ENCODE measurements at places on chromosomes 11 and 22.

- DNase-seq = no peak
Measured at GRCh38 chr11:46755962-46756361, 36.9 kb downstream of the F2 start.

- no peak for DNase-seq
Measured at GRCh38 chr11:103700622-103701021, 335.8 kb upstream of the DDI1 start.

- DNase-seq = no peak
Measured at GRCh38 chr11:58914821-58915543, 24.3 kb upstream of the GLYATL1 start.

GRCh38 chr22:30947816-30948454 lies 20.6 kb downstream of the MORC2 start:
- DNase-seq = peak; percentile 51

GRCh38 chr11:10930972-10931760 lies 73.3 kb upstream of the ZBED5 start:
- DNase-seq = peak; percentile 77

DNA sequence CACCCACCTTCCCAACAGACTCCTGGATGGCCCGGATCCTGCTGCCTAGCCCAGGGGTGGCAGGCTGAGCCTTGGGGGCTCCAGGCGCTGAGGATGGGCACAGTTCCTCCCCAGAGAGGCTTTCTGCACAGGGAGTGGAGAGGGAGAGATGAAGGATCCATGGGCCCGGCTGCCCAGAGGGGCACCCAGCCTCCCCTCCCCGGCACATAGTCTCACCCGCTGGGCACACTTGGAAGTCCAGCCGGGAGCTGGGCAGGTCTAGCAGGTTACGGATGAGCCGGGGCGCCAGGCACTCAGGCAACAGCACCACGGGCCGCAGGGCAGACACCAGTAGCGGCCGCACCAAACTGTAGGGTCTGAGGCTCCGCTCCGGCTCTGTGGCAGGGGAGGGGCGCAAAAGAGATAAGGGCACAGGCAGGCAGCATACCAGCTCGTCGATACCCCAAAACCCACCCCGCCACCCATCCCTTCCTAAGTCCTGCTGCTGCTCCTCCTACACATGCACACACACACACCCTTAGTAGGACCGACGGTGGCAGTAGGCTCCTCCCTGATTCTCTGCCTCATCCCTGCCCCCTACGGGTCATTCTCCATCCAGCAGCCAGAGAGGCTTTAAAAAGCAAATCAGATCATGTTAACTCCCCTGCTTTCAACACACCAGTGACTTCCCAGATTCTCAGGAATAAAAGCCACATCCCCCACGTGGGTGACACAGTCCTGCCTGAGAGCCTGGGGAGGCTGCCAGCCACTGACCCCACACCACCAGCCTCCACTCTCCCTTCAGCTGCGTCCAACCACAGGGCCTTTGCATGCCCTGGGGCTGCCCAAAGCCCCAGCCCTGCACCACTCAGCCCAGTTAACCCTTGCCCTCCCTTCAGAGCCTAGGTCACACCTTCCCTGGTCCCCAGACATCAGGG lies 6.5 kb upstream of the MFNG start:
- peak; percentile 72 for DNase-seq

GRCh38 chr11:1768141-1768469 lies 4.4 kb upstream of the CTSD start:
- no peak for DNase-seq

All from ELF-1 (cell line).